ENCODE measurements at places on chromosomes 4 and X.

DNA sequence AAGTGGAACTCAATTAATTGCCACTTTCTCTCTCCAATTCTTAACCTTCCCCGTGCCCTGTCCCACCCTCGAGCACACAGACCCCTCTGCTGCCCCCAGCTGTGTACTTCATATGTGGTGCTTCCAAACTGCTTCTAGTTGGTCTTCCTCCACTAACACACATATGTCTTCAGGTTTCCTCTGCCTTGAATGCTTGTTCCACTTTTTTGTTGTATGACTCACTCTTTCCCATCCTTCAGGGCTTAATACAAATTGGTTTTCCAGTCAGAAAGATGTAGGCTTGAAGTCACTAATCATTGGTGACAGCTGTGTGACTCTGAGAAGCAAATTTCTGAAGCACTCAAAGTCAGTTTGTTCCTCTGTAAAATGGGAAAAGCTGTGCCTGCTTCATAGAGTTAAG is 30.6 kb downstream of the TRIM2 start:
- no peak for DNase-seq

DNA sequence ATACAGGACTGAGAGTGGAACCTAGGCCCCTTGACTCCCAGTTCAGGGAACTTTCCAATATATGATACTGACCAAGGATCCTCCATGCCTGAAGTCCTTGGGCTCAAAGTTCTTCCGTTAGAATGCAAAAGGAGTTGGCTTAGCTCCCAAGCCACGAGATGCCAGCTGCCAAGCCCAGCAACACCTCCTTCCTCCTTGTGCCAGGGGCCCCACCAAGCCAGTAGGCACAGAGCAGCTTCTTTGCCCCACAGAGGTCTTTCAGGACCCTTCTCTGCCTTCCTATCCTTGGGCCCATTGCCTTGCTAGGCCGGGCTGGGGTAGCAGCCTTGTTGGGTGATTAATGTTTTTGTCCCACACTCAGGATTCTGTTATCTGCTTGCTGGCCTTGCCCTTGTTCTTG is 105.6 kb downstream of the EFNB1 start:
- DNase-seq = no peak

- DNase-seq = no peak
These were observed 809.6 kb upstream of the FRG1 start for GRCh38 chr4:189131118-189131517.

GRCh38 chr4:6009452-6009851 is 8.8 kb downstream of the C4orf50 start:
- DNase-seq = no peak

- DNase-seq = no peak
These were observed 1196.7 kb downstream of the RAPGEF2 start for GRCh38 chr4:160299608-160300007.

GRCh38 chr4:8761167-8761823 is 110.3 kb downstream of the HMX1 start:
- no peak for DNase-seq

GRCh38 chrX:113421432-113421831 is 580.8 kb upstream of the AMOT start:
- DNase-seq = no peak

DNA sequence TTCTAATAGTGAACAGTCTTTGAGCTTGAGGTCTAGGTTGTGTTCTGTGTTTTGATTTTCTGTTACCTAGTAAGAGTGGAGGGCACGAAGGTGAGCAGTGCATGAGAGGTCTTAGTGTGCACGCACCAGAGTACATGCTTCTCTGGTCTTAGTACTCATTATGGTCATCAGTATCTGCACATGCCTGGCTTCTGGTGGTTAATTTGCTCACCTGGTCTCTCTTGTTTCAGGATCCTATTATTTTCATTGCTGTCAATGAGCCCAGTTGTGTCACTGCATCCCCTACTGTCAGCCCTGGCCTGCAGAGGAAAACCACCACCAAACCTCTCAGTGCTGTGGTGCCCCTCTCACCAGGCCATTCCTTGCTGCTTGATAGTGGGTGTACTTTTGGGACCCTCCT is 54.8 kb downstream of the NSUN7 start:
- no peak for DNase-seq

DNA sequence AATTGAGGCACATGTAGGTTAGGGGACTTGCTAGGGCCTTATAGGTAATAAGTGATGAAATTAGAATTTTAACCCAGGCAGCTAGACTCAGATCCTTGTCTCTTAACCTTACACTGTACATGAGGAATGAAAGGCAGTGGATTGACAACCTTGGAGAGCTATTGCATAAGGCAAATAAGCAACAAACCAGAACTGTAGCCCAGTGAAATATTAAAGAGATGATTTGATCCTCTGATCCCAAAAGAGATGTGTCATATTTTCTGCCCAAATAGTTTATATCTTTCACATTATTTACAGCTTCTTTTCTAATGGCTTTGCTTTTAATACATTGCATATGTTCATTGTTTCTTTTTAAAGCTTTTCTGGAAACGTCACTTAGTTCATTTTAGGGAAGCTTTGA is 252.6 kb downstream of the ANK2 start:
- DNase-seq = no peak

DNA sequence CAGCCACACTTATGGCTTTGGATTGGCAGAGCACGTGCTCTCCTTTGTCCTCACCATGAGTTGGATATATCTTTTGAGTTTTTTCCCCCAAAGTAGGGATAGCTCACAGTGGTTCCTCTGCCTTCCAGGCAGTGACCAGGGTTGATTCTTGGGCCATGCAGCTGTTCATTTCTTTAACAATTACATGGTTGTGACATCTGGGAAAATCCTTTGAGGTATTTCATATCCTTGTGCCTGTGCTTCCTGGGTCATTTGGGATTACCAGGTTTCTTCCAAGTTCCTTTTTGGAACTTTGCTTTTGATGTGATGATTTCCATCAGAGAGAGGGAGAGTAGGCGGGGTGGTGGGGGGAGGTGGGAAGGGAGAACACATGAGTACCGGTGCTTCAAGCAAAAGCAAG is 15.6 kb downstream of the BCORL1 start:
- DNase-seq = no peak

DNA sequence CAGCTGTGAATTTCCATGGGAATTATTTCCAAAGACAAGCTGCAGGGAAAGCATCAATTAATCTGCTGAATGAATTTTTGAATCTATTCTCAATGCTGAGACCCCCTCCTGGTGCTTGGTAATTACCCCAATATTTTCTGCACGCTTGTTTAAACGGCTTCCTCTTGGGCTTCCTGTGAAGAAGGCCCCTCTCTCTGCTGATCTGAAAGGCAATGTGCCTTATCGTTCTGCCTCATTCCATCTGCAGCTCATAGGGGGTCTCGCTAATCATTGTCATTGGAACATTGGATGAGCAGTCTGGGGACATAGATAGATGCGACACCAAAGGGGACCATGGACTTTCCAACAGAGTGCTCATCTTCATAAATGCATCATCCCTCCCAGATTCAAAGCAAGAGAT is 851.6 kb downstream of the PDHA2 start:
- no peak for DNase-seq

GRCh38 chr4:10492464-10492863 is 35.2 kb upstream of the ZNF518B start:
- DNase-seq = no peak

DNA sequence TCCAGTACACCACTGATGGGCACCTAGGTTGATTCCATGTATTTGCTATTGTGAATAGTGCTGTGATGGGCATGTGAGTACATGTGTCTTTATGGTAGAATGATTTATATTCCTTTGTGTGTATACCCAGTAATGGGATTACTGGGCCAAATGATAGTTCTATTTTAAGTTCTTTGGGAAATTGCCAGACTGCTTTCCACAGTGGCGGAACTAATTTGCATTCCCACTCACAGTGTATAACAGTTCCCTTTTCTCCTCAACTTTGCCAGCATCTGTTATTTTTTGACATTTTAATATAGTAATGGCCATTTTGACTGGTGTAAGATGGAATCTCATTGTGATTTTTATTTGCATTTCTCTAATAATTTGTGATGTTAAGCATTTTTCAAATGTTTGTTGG is 25.9 kb downstream of the CC2D2A start:
- DNase-seq = no peak

DNA sequence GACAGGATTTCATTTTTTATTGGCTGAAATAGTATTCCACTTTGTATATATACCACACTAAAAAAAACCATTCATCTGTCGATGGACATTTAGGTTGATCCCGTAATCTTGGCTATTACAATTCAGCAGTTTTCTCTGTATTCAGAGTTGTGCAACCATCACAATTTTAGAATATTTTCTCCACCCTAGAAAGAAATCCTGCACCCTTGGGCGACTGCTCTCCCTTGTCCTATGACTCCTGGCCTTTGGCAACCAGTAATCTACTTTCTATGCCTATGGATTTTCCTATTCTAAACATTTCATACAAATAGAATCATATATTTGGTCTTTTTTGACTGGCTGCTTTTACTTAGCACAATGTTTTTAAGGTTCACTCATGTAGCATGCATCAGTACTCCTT is 84.7 kb downstream of the NCAPG start:
- DNase-seq = no peak

DNA sequence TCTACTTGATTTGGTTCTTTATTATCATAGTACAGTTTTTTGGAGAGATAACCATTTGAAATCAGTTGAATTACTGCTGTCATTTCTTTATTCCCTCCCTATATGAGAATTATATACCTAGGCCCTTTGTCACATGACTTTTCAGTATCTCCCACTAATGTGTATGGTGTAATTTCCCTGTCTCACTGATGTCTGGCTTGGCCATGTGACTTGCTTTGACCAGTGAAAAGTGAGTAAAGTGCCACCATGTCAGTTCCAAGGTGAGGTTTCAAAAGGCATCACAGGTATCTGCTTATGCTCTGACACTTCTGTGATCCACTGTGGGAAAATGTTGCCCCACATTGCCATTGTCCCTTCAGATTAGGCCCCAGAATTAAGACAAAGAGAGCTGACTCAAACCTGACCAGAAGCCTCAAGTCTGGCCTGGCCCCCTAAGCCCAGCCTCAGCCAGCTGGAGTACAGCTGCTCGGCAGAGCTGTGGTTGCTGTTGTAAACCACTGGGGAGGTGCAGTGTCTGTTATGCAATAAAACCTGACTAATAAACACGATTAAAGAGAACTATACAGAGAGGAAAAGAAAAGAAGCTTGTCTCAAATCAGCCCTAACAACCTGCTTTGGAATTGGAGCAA is 27.5 kb downstream of the SETD7 start:
- DNase-seq = peak; percentile 60

GRCh38 chr4:22045051-22045630 is 96.6 kb upstream of the KCNIP4 start:
- no peak for DNase-seq

DNA sequence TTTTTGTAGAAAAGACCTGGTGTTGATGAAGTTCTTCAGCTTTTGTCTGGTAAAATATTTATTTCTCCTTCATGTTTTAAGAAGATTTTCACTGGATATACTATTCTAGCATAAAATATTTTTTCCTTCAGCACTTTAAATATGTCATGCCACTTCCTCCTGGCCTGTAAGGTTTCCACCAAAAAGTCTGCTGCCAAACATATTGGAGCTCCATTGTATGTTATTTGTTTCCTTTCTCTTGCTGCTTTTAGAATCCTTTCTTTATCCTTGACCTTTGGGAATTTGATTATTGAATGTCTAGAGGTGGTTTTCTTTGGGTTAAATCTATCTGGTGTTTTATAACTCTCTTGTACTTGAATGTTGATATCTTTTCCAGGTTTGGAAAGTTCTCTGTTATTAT is 35.6 kb upstream of the NMU start:
- DNase-seq = no peak

DNA sequence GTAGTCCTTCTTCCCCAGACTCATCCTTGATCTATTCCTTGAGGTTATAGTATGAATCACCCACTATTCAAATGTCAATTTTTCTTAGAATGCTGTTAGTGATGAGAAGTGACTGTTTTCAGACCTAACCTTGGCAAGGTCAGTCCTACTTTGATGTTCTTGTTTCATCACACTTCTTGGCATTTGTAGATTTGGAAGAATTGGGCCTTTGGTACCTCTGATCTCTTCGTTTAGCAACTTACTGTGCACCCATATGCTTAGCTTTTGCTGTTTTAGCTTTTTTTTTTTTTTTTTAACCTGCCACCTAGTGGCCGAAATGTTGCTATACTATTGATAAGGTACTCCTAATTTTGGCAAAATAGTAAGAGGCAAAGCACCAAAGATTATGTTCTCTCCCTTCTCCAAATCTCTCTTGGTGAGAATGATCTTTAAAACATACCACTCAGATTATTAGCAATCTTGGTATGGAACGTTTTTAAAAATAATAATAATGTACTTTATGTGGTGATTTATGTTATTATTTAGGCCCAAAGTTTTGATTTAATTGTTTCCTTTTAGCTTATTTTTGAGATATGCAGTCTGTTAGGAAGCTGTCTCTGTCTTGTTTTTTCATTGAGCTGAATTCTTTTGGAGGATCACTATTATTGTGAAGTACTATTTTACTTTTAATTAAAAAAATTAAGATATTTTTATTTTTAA is 16.6 kb downstream of the DCK start:
- peak; percentile 14 for DNase-seq

DNA sequence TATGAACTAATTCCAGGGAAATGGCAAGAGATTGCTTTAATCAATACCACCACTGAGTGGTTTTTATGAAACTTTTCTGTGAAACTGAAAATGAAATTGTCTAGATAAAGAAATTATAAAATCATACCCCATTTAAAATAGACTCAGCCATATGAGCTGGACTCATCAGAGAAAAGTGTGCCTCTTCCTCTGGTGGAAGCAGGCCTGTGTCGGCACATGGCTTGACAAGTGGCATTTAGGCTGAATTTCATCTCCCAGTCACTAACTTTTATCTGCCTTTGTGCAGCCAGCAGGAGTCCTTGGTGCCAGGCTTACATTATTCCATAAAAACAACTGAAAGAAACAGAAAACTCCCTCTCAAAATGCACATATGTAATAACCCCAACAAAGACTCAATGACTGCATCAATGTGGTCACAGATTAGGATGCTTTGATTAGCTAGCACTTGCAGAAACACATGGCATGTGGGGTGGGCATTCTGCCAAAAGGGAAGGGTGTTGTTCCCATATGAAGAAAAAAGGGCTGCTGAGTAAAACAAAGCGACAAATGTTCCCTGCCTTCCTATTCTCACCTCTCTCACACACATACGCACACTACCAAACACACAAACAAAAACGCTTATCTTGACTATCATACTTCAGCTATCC is 232.3 kb downstream of the PABPC4L start:
- no peak for DNase-seq

DNA sequence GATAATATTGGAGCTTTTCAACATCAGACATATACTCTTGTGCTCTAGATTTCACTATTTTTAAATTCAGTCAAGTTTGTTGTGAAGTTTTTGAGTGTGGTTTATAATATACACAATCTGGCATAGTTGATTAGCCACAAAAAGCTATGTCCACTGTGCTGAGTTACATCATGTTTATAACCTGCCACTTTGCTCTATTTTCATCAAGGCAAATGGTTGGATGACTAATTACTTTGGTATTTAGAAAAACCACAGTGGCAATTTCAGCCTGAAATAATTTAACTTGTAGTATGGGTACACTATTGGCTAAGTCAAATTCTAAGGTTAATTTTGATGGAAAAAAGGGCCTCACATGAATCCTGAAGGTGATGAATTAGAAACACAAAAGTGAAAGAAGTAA is 262.6 kb downstream of the C4orf33 start:
- no peak for DNase-seq
